ENCODE measurements at places on chromosomes 3 and 15.

- DNase-seq: no peak
Observed at GRCh38 chr3:32758375-32758753, 59.4 kb upstream of the TRIM71 start.

DNA sequence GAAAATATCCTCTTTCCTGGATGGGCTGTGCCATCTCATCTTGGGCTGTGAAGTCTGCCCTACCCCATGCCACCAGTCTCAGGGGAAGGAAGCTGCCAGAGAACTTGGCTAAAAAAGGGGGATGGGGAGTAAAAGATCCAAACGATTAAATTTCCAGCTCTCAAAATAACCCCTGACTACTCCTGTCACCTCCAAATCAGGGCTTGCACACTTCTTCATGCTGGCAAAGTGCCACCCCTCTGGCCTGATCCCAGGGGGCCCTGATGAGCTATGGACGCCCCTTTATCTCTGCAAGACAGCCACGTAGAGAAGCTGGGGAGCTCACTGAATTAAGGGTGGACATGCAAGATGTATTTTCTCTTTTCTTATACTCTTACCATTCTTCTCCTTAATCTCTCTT, 1.2 kb upstream of the MLF1 start:
- no peak for DNase-seq

GRCh38 chr3:141235661-141236171, 4.1 kb downstream of the PXYLP1 start:
- DNase-seq: no peak

DNA sequence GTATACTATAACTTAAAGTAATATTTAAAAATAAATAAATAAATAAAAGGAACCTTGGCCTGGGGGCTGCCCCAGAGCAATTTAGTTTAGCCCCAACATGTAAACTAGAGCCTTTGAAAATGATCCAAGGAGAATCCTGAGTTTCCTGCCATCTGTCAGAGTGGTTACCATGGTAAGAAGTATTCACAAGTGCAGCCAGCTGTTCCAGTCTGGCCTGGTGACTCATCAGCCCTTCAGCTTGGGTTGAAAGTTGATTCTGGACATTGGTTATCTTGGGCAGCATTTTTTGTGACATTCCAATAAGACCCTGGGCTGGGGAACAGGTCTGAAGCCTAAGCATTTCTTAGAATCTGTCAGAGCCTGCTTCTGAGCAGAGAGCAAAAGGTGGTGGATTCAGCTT, 72.7 kb upstream of the LRTM1 start:
- no peak for DNase-seq

- no peak for DNase-seq
Observed at GRCh38 chr3:179512378-179512777, 50.3 kb upstream of the ACTL6A start.

DNA sequence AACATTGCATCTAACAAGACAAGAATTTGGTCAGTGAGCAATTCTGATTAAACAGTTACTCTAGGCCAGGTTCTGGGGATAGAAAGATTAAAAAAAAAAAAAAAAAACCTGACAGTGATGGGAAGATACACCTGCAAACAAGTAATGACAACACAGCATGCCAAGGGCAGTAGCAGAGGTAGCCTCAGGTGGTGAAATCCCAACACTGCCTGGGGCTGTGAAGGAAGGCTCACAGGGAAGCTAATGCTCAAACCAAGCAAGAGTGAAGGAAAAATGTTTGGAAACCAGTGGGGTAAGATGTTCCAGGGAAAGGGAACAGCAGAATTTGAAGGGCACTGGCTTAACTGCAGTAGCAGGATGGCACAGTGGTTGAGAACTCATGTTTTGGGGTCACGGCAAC, 8.9 kb downstream of the RTP2 start:
- no peak for DNase-seq

DNA sequence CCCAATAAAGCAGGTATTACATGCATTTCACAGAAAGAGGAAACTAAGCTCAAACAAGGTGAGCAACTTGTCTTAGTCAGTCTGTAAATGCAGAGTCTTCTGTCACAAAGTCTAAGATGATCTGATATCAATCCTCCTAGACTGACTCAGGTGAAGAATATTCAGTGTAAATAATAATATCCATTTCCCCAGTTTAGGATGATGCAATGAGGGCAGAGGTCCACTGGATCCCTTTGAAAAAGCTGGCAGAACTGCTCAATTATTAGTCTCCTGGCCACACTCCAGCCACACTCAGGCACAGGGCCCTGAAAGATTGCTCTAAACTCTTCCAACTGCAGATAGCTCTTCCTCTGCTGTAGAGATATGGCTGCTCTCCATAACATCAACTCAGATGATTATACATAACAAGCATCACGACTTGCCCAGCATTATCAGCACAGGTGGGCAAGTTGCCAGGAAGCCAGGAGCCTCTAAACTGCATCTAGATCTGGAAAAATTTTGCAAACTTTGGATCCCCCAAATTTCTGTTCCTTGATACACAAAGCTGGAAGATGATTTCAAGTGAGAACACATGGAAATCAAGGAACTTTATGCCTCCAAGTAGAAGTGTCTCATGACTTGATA, 129.8 kb upstream of the CPNE4 start:
- no peak for DNase-seq

DNA sequence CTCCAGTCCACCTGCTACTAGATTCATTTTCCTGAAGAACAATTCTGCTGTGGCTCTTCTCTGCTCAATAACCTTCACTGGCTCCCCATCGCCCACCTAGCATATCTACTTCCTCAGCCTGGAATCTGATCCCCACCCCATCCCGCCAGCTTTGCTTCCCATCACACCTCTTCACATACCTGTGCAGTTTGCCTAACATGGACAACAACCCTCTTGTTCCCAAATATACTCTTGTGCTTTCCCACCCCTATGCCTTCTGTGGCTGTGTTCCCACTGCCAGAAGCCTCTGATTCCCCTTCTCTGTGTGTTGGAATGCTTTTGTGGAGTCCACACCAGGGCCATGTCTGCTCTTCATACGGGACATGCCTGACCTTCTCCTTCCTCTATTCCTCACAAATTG, 29.5 kb downstream of the CMTM7 start:
- DNase-seq: no peak

GRCh38 chr3:163722405-163722804, 1355.9 kb downstream of the SI start:
- DNase-seq: no peak

DNA sequence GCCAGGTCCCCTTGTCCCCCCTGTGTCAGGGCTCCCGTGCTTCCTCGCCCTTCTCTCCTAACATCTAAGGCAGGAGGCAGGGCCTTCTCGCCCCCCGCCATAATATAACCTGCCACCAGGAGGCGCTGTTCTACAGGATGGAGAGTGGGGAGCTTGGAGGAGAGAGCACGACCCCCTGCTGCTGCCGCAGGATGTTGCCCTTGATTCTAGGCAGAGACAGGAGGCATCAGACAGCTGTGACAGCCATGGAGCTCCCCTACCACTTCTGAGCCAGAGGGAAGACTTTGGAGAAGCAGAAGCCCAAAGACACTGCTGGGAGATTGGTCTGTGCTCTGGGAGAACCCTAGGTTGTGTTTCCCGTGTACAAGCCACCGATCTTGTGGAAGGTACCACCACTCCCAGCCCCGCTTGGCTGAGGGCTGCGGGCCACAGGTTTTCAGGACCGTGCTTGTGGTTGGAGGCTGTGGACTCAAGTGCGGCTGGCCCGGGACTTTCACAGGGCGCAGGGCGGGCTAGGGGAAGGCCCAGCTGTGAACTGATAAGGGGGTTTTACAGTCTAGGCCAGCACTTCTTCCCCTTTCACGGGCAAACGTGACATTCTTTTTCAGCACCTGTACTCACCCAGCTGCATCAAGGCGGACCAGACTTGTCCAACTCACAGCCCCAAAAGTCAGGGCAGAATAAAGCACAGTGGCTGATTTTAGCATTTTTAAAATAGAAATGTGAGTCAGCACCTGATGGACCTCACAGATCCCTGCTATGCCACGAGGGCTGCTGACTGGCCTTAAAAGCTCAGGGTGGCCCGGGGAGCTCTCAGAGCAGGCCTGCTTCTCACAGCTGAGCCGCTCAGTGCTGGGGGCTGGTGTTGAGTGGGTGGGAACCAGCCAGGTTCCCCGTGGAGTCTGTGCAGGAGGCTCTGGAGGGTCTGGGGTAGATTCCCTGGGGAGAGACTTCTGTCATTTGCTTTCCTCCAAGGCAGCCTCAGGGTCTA, 2.6 kb upstream of the TIGIT start:
- peak; percentile 2 for DNase-seq

DNA sequence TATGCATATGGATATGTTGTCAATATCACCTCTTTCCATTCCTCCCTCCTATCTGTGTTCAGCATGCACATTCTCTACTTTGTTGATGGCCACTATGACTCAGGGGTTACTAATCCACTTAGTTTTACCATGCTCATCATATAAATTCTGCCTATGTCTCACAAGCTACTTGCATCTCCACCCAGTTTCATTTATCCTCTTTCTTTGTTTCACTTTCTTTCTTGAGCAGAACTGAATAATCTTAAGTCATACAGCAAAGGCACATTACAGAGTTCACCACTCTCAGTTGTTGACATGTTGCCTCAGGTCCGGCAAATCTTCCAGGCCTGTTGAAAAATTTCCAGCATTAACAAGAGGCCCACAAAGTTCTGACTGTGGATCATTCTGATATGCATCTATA, 71.5 kb downstream of the SSR3 start:
- no peak for DNase-seq

DNA sequence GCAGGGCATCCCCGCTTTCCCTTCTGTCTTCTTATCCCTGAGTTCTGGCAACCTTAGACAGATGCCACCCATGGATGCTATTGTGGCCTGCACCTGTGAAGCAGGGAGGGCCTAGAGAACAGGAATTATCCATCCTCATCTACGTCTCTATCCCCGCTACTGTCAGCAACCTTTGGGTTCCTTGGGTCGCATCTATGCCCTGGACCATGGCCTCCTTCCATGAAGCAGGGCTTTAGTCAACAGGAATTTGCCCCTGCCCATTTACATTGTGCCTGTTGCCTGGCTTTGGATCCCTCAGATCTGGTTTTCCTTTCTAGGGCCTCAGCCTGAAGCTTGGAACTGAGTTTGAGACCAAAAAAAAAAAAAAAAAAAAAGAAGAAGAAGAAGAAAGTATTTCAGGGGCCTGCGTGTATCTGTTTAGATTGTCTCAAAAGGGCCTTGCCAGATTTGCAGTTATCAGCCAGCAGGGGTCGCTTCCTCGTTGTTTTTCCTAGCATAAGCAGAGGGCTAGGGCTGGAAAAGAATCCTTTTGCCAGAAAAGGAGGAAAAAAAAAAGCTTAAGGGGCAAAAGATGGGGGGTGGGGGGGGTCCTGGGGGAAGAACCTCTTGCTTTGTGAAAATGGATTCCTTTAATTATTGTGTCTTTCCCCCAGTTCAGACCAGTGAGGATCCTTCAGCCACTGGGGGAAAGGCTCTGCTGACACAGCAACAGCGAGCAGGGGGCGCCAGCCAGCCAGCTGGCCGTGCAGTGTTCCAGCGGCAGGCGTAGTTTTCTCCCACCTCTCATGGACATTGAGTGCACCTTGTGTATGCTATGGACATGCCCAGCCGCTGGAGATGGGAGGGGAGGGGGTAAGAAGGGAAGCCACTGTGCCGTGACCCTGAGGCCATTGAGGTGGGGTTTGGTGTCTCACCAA, 65.7 kb upstream of the ALDH1L1 start:
- DNase-seq: no peak

GRCh38 chr15:40323953-40324937, 753 bp downstream of the INAFM2 start:
- no peak for DNase-seq

- DNase-seq: no peak
Observed at GRCh38 chr3:71061581-71061980, 521.9 kb downstream of the FOXP1 start.

GRCh38 chr15:58457466-58457965, 25.7 kb downstream of the LIPC start:
- DNase-seq: no peak

DNA sequence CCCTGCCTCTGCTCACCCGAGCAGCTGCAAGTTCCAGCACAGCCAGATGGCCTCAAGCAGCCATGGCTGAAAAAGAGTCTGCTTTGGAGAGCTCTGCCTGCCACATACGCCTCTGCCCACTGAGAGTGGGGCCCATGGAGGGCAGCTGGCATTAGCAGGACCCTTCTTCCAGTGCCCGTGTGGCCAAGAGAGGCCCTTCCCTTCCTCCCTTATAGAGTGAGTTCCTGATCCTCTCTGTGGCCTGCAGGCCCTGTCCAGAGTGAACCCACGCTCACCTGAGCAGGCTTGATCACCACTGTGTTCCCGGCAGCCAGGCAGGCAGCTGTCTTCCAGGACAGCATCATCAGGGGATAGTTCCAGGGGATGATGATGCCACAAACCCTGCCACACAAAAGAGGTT, 41.4 kb upstream of the SLC41A3 start:
- no peak for DNase-seq

DNA sequence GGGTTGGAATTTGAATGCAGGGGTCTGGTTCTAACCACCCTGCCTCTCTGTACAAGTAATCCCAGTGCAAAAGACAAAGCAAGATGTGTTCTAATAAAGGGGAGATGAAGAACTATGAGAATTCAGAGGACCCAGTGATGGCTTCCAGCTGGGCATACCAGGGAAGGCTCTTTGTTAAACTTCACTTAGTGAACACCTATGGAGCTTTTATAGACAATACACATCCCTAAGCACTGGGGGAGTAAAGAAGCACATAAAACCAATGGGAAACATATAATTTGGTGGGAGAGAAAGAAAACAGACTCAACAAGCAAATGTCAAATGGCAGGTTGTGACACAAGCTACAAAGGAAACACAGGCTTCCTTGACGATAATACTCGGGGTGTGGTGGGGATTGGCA, 47.9 kb upstream of the RNU6-1 start:
- DNase-seq: no peak

- DNase-seq: no peak
Observed at GRCh38 chr15:69615736-69616135, 163.1 kb downstream of the RPLP1 start.

All from KG1 (cell line).